Retina (tissue), 1 donor: ENCODE measurements at places on chromosomes 7 and 10.

GRCh38 chr10:133236401-133237240, 1.0 kb upstream of the VENTX start:
- DNase-seq: no peak

GRCh38 chr7:130297628-130298543, 4.9 kb downstream of the CPA4 start:
- DNase-seq: peak; percentile 59

DNA sequence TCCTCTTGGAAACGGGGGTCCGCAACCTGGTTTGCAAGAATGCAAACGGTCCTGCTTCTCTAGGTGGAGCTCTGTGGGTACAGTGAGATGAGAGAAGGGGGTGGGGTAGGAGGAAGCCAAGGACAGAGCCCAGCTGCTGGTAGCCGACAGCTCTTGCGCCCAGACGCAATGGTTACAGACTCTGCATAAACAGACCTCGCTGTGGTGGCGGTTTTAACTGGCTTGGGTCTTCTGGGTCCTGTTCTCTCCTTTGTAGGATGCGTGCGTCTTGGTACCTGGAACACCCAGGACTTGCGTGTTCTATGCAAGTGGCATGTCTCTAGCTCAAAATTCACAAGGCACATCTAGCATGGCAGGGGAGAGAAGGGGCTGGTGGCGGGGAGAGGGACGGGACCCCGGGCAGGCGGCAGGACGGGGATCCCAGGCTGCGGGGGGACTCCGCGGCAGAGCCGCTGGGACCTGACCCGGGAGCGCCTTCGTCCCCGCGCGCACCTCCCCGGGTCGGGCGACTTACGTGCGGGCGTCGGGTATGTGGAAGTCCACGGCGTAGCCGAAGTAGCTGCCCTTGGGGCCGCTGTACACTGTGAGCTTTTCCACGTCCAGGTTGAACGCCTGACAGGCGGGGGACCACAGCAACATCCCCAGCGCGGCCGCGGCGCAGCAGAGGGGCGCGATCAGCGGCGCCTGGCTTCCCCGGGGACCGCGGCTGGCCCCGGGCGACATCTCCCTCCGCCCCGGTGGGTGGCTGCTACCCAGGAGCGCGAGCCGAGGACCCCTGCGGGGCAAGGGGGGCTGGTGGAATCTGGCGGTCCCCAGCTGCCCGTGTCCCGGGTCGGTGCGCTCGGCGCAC, 448 bp downstream of the ITGA8 start:
- DNase-seq: peak; percentile 79

DNA sequence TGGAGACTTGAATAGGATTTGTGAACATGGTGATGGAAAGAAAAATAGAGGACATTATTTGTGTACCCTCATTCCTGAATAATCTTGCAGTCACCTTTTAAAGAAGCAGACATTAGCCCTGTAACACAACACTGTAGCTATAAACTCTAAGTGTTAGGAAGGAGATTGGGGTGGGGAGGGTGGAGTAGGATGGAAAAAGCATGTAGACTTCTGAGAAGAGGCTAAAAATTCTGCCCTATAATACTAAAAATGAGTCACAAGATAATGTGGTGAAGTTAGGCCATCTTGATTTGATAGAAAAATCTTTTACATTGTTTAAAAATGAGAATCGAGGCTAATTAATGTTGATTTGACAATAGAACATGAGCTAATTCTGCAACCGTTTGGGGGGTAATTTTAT, 128.8 kb downstream of the LCOR start:
- DNase-seq: no peak

DNA sequence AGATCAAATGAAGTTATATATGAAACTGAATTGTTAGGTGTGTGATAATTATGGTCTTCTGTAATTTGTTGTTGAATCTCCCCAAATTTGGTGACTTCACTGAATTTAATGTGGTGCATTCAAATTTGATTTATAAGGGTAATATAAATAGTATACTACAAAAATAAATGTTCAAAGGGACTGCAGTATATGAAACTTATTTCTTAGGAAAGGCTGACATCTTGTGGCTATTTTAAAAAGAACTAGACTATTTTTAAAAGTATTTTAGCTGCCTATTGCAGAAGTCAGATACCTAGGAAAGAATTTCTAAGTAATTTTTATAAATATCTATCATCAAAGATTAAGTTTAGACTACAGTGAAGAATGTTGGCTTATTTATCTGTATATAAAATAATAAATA, 36.6 kb downstream of the ATRNL1 start:
- no peak for DNase-seq

DNA sequence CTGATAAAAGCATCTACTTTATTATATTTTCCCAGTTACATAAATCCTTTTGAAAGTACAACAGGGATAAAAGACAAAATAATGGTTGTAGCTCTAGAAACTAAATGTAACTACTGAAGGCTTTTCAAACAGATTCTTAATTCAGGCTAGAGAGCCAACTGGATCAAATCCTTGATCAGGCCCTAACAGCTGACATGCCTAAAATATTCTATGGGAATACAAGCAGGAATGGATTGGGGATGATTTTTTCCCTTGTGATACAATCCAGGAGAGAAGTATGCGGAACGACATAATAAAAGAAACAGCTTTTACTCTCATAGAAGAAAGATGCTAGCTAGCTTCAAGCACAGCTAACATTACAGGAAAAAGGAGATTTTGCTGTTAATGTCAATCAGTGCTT, 49.0 kb downstream of the NT5C2 start:
- DNase-seq: no peak

DNA sequence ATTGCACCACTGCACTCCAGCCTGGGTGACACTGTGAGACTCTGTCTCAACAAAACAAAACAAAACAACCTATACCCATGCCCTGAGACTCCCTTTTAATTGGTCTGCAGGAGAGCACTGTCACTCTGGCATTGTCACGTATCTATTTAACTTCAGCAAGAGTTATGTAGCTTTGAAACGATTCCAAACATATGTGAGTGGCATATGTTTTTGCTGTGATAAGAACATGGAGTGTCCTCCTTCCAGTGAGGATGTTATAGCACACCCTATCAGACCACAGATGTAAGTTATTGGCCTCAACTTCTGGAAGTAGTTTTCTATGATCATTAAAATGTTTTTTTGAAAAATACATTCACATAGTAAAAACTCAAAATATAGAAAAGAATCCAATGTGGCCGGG, 15.5 kb upstream of the DNAJC12 start:
- DNase-seq: no peak

- no peak for DNase-seq
These were observed 64.6 kb downstream of the TFEC start for GRCh38 chr7:115965796-115966475.

DNA sequence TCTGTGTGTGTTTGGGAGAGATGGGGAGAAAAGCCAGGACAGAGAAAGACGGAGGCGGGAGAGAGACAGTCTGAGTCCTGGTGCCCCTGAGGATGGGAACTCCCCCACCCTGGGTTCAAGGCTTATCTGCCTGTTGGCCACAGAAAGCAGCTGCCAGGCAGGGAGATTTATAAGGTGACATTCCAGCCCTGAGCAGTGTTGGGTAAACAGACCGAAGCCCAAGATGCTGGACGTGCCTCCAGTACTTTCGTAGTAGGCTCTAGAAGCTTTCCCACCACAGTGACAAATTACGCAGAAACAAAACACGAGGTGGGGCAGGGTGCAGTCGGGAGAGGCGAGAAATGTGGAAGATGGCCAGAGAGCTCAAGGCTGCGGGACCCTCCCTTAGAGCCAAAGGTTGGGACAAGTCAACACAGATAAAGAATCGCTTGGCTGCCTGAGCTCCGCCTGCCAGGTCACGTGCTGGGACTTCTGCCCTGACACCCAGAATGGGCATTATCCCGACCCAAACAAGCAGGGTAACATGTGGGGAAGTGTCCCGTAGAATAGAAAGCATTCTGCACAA, 41.1 kb downstream of the CCDC3 start:
- peak; percentile 2 for DNase-seq

DNA sequence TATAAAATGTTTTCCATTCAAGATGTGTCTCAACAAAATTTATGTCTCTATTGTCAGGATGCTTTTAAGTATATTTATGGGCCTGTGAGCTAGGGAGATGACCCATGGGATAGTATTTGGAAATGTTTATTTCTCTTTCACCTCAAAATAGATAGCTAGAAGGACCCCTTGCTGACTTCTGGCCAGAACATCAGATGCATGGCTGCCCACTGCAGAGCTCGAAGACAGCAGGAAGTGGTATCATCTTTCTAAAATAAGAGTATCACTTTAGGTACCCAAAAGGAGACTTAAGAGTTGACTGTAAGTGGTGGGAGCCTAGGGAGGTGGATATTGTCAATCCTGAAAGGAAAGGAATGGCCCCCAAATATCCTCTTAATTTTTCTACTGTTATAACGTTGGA, 264.4 kb downstream of the NEBL start:
- no peak for DNase-seq

DNA sequence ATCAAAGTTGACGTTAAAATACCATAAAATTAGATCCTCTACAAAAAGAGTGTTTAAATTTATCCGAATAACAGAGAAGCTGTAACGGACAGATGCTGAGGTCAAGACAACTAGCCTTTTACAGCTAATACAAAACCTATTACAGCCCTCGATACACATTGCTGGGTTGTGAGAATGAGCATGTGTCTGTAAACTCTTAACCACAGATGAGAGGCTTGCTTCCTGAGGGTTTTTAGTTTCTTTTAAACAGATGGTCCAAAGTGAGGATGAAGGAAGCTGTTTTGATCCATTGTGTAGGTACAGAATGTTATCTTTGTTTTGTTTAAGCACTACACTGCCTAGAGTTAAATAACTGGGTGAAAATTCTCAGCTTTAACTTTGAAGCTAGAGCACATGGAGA, 578.2 kb downstream of the PARD3 start:
- no peak for DNase-seq

DNA sequence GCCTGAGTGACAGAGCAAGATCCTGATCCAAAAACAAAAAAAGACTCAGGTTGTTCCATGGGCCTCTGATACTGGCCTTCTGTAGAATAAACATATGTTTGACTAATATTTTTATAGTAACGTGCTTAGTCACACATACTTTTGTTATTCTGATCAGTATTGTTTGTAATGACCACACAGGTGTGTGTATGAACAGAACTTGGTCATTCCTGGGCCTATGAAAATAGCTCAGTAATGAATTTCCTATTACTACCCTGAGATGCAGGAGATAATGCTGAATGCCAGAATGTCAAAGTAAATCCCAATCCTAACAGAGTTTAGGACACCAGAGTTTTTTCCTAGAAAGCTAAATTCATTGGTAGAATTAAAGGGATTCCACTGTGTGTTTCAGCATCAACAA, 108.7 kb downstream of the DOCK4 start:
- no peak for DNase-seq

DNA sequence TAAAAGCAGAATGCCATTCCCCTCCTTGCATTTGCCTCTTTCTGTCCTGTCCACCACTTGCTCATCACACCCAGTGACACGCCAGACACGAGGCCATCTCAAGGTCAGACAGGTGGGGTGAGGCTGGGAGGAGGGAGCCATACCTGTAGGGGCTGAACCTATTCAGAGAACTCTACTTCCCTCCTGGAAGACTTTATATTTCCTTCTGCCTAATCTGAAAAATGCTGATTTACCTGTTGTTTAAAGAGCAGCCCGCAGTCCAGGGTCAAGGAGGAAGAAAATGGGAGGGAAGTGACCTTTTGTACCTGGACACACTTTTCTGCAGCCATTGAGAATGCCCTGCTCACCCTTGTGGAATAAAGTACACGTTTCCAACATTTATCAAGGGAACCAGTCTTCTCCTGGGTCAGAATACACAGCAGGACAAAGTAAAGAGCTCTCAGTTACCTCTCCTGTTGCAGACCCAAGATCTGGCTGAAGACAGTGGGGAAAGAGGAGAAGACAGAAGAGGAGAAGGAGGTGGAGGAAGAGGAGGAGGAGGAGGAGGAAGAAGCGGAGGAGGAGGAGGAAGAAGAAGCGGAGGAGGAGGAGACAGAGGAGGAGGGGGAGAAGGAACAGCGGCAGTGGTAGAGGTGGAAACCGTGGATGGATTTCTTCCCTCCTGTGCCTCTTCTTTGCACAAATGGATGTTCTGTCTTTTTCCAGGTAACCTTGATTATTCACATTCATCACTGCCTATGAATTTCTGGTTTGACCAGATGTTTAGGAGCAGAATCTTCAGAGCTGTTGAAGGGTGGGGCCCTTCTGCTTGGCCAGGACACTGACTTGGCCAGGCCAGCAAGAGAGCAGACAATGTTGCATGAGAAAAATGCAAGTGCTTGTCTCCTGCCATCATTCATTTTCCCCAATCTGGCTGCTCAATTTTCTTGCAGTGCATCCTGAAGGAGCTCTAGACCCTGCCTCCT, 1.2 kb upstream of the BLNK start:
- no peak for DNase-seq

DNA sequence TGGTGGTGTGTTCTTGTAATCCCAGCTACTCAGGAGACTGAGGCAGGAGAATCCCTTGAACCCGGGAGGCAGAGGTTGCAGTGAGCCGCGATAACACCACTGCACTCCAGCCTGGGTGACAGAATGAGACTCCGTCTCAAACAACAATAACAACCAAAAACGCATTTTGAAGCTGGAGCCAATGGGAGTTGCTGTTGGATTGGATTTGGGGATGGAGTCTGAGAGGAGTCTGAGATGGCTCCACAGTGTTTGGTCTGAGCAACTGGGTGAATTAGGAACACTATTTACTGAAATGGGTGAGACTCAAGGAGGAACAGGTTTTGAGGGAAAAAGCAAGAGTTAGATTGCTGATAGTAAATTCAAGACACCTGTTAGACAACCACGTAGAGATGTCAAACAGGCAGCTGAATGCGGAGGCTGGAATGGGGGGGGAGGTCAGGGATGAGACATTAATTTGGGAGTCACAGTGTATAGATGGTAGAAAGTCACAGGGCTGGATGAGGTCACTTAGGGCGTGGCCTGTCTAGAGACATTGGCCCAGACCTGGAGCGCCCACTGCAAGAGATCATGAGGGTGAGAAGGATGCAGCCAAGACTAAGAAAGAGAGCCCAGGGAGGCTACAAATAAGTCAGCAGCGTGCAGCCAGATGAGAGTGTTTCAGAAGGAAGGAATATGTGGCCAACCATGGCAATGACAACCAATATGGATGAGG, 56.4 kb downstream of the CYCS start:
- DNase-seq: no peak

DNA sequence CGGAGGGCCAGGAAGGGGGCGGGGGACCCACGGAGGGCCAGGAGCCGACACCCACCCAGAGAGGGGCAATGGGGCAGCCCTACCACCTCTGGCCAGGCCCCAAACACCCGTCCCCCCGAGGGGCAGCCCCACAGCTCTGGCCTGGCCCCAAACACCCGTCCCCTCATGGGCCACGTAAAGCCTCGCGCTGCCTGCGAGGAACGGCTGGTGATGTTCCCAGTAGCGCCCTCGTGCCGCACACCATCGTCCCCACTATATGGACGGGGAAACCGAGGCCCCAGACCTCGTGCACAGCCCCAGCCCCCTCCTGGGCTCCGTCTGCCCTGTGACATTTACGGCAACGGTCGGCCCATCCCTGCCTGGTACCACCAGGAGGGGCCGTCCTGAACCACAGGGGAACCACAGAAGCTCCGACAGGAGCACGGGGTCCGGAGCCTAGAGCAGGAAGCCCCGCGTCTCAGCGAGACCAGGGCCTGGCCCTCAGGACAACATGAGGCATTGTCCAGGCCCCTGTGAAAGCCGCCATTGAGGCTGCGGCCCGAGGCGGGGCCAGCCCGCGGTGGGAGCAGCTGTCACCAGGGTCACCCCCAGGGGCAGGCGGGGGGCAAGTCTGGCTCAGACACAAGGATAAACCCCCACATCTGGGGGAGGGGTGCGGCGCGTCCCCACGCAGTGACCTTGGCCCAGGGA, 35.6 kb downstream of the GET4 start:
- no peak for DNase-seq
